CD8-positive, alpha-beta T cell (primary cell): ENCODE measurements at places on chromosomes 5 and 9.

DNA sequence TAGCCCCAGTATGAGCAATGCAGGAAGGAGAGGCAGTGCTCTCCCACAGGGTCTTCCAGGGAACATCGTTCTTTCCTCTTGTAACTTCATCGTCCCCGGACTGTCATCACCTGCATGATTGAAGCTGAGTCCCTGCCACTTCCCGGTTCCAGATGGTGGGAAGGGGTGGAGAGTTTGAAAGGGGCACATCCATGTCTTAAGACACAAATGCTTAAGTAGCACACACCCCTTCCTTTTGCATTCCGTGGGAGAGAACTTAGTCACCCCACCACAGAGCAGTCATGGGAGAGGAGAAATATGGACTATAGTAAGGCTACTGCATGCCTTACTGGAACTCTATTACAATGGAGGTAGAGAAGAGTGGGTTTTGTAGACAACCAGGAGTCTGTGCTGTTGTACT, 165.3 kb upstream of the GAS1 start:
- no peak for DNase-seq

GRCh38 chr5:86074297-86074696, 543.4 kb upstream of the COX7C start:
- no peak for DNase-seq

GRCh38 chr5:40813698-40814281, 15.6 kb upstream of the PRKAA1 start:
- no peak for DNase-seq

GRCh38 chr5:128146671-128147070, 63.1 kb downstream of the SLC12A2 start:
- no peak for DNase-seq

GRCh38 chr9:107733523-107733894, 243.9 kb upstream of the KLF4 start:
- no peak for DNase-seq

- no peak for DNase-seq
Observed at GRCh38 chr5:64519263-64519662, 13.4 kb downstream of the RGS7BP start.

GRCh38 chr9:132164604-132165362, 2.9 kb downstream of the NTNG2 start:
- no peak for DNase-seq

- DNase-seq, result no peak
Observed at GRCh38 chr9:134961331-134962064, 43.8 kb upstream of the FCN1 start.

DNA sequence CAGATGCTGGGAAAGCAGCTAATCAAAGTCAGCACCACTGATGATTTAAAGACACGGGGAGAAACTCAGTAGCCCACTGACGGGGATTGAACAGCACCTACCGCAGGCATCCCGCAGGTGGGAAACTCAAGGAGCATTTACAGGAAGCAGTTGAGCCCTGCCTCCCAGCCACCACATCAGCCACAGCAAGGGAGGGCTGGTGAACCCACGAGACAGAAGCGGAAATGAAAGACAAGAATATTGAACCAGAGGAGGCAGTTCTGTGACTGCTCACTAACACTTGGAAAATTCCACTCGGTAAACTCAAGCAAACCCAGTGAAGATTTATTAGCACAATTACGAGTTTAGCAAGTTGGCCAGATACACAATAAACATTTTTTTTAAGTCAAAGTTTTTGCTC, 10.6 kb upstream of the FAM163B start:
- peak; percentile 72 for DNase-seq

DNA sequence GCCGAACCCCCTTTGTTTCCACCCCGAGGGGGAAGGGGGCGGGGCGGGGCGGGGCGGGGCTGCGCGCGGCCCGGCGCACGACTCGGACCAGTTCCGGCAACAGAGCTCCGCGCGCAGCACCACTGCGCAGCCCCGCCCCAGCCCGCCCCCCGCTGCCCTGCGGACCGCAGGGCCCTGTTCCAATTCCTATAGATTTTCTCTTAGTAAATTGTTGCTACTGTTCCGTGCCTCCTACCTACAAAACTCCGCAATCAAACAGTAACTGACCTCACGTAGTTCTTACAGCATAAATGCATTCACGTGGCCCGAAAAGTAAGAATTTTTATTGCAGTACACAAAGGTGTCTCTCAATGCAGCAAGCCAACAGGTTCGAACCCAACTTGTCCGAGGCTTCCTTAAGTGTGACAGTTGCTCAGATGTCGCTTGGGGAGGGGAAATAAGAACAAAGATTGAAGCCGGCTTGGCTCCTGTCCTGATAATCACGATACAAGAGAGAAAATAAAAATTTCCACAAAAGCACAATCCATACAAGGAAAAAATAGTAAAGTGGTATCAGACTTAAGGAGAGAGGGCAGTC, 1.2 kb upstream of the RNF38 start:
- no peak for DNase-seq
